Activated T-helper 1 cell treated with anti-CD3 and anti-CD28 coated beads, Interleukin-2, amount 50 U/mL, for 16 hours (primary cell): ENCODE measurements at places on chromosomes 1 and 21.

DNA sequence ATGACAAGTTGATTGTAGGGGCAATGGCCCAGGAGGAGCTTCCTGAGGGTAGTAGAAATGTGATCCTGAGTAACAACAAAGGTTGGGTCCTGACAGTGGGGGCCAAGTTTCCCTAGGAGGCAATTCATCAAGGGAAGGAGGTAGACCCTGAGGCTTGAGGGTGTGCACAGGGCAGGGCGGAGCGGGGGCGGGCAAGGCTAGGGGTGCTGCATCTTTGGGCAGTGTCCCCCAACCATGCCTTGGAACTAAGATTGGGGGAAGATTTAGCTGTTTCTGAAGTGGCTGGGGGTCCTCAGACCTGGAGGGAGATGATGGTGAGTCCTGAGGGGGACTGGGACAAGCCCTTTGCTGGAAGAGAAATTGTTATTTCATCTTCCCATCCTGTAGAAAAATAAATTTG lies 50.9 kb downstream of the HUNK start:
- no peak for DNase-seq

DNA sequence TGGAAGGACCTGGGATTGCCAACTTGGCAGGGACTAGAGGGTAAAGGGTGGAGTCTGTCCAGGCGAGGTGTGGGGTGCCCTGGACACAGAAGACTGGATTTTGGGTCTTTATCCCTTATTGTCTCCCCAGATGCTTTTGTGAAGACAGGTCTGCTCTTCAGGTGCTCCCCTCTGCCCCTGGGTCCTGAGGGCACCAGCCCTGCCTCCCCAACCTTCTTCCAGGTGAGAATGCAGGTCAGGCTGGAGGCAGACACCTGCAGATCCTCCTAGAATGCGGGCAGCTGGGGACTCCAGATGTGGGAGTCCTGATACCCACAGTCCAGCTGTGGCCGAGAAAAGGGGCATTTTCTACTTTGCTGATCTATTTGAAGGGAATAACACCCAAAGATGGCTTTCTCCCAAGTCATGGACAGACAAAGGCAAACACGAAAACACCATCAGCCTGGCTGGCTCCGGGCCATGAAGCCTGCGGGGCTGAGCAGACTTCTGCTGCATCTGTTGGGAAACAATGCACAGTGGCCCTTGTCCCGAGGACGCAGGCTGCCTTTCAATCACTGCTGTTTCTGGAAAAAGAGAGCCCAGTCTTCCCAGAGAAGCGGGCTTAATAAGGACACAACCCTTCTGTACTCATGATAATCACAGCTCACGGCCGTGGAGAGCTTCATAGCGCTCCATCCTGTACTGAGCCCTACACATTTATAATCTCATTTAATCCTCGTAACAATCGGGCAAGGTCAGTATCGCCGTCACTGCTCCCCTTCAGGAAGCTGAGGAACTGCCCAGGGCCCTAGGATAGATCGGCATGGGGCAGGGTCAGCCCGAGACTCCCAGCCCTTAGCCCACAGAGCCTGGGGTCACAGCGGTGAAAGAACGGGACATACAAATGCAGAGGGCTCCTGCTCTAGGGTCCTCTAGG lies 62.0 kb upstream of the ABCG1 start:
- DNase-seq: no peak

GRCh38 chr1:156154317-156154749 lies 948 bp downstream of the SEMA4A start:
- DNase-seq: no peak

GRCh38 chr1:211260141-211261107 lies 1.3 kb downstream of the RCOR3 start:
- DNase-seq: peak; percentile 35

- DNase-seq: no peak
Observed at GRCh38 chr1:219492717-219493116, 120.2 kb downstream of the ZC3H11B start.

- no peak for DNase-seq
Observed at GRCh38 chr1:161491472-161491871, 13.8 kb upstream of the FCGR2A start.

GRCh38 chr1:227766015-227766634 lies 30.9 kb downstream of the SNAP47 start:
- DNase-seq: peak; percentile 48

- no peak for DNase-seq
Observed at GRCh38 chr1:107432108-107432507, 291.3 kb downstream of the NTNG1 start.

GRCh38 chr1:7026169-7026568 lies 240.9 kb downstream of the CAMTA1 start:
- DNase-seq: no peak

DNA sequence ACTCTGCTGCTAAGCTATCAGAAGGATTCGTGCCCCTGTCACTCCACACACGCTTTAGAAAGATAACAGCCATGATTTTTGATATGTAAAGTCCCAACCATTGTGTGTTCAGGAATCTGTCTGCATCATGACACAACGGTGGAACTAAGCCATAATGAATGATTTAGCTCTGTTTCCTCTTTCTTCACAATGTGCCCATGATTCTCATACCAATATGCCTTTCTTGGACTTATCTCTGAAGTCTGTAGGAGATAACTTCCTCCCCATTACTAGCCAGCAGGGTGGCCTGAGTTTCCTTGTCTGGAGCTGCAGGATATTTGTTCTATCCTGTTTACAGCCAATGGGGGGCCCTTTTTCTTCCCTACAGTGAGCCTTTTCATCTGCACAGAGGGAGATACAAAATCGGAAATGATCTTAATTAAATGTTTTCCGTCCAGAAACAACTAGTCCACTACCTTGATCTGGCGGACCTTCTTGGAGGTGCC lies 511.7 kb downstream of the USP25 start:
- DNase-seq: no peak

DNA sequence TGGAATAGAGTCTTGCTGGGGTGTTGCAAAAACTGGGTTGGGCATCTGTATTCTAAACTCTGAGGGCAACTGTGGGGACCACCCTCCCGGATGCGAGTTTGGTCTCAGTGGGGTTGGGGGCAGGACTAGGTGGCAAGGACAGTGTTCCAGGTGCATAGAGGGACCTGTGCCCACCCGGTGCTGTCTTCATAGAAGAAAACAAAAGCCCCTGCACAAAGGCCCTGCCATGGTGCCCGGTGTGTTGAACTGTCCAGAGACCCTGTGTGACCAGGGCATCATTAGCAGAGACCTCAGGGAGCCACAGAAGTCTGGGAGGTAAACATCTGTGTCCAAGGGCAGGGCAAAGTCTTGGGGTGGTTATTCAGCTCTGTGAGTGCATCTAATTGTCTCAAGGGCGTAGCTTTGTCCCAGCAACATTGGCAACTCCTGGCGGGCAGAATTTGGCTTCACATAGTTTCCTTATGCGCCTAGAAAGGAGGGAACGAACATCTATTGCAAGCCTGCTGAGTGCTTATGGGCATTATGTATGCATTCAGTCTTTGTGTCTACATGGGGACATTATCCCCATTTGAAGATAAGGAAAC lies 72.2 kb upstream of the IFFO2 start:
- no peak for DNase-seq

GRCh38 chr1:224205438-224205840 lies 22.4 kb downstream of the DEGS1 start:
- DNase-seq: no peak

- DNase-seq: no peak
Observed at GRCh38 chr1:221477252-221477651, 264.6 kb downstream of the DUSP10 start.

DNA sequence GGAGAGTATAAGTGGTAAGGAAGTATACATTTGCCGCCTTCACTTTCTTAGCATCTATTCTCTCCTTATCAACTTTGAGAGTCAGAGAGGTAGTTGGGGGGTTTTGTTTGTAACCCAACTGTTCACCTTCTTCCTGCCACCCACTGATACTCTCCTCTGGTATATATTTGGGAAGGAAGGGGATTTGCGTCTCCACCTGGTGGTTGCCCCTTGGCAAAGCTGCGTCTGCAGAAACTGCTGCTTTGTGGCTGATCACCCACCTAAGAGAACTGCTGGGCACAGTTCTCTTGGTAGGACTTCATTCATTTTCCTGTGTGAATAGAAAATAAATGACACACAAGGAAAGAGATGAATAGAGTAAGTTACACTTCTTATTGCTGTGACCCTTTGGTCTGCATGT lies 87.0 kb downstream of the SYT14 start:
- DNase-seq: no peak

GRCh38 chr1:97820470-97821188 lies 100.2 kb downstream of the DPYD start:
- no peak for DNase-seq

- no peak for DNase-seq
Observed at GRCh38 chr1:944341-945325, 14.4 kb downstream of the NOC2L start.

DNA sequence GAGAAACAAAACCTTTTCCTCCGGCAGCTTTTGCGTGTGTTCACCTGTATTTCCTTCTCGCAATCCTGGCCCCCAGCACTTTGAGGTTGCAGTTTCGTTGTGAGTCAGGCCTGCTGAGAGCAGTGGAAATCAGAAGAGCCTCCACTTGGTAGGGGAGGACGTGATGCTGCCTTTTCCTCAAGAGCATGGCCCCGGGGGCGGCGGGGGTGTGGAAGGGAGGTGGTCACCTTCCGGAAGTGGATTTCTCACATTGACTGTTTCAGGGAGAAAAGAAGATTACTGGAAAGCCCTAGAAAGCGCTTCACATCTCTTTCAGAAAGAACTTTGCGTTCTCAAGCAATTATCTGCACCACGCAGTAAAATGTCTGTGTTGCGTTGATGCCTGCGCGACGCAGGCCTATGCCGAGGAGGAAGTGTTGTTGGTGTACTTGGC lies 12.2 kb upstream of the IL10 start:
- peak; percentile 76 for DNase-seq

DNA sequence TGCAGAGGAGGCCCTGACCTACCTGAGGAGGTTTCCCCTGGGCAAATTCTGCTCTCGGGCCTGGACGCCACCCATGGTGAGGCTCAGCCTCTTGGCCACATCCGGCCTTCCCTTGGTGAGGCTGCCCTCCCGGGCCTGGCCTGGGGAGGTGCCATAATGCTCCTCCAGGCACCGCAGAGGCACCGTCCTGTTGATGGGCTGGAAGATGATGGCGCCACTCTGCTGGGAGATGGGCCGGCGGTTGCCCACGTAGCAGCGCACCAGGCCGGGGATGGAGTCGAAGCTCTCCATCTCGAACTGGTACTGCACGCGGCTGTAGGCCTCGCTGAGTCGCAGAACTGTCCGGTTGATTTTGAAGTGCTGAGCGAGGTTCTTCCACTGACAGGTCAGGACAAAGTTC lies 92.7 kb downstream of the BCAR3 start:
- no peak for DNase-seq

DNA sequence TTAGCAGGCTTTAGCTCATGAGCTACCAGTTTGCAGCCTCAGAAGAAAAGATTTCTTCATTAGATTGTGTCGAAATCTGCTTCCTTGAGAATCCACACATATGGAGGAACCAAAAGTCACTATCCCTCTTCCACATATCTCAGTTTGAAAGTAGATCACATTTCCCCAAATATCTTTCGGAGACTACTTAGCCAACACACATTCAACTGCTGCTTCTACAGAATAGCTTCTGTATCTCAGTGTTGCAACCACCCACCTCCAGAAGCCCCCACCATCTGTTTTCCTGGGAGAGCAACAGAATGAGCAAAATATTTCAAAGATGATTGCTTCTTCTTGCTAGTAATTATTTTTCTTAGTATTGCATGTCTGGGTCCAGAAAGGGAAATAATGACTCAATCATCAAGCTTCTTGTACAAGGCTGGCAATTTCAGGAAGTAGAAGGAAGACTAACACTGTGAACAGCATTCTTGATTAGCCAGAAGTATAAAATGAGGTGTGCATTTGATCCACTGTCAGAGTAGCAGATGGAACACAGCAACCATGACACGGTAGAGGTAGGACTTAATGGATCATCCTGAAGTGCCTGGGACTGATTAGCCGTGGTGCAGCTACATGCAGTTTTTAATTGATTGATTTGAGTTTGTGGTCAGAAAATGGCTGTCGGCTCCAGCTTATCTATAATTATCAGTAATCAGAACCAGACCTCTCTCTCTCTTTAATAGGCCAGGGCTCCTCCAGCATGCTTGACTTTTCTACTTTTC lies 24.9 kb downstream of the ZC3H11B start:
- DNase-seq: no peak

DNA sequence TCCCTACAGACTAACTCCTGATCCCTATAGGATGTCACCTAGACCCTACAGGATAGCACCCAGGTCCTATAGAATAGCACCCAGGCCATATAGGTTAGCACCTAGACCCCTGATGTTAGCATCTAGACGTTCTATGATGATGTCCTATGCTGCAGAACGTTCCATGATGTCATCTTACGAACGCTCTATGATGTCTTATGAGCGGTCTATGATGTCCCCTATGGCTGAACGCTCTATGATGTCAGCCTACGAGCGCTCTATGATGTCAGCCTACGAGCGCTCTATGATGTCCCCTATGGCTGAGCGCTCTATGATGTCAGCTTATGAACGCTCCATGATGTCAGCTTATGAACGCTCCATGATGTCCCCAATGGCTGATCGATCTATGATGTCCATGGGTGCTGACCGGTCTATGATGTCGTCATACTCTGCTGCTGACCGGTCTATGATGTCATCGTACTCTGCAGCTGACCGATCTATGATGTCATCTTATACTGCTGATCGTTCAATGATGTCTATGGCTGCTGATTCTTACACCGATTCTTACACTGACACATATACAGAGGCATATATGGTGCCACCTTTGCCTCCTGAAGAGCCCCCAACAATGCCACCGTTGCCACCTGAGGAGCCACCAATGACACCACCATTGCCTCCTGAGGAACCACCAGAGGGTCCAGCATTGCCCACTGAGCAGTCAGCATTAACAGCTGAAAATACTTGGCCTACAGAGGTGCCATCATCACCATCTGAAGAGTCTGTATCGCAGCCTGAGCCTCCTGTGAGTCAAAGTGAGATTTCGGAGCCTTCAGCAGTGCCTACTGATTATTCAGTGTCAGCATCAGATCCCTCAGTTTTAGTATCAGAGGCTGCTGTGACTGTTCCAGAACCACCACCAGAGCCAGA lies 9.5 kb downstream of the SON start:
- DNase-seq: no peak

DNA sequence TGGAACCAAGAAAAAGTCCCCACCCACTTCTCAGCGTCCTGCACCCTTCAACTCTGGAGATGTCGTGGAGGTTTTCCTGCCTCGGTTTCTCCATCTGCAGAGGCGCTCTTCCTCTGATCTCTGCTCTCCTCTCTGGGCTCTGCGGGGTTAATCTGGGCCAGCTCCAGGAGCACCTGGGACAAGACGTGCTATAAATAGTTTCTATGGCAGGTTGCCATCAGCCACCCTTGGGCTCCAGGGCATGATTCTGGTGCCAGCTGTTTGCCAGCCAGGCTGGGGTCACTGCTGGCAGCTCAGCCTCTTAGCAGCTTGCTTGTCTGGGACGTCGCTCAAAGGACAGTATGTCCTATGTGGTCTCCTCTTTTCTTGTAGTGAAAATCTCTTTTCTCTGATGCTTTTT lies 137.1 kb downstream of the ACTL8 start:
- DNase-seq: no peak

DNA sequence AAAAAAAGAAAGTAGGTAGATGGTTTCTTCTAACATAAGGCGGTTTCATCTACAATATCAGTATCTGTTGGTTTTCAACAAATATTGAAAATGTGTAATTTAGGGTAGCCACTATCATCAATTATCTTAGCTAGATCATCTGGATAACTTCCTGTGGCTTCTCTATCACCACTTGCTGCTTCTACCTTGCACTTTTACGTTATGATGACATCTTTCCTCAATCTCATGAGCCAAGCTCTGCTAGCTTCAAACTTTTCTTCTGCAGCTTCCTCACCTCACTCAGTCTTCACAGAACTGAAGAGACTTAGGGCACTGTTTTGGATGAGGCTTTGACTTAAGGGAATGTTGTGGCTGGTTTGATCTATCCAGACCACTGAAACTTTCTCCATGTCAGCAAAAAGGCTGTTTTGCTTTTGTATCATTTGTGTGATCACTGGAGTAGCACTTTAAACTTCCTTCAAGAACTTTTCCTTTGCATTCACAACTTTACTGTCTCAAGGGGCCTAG lies 144.9 kb upstream of the HP1BP3 start:
- no peak for DNase-seq
